ENCODE measurements at places on chromosomes 3 and 15.

DNA sequence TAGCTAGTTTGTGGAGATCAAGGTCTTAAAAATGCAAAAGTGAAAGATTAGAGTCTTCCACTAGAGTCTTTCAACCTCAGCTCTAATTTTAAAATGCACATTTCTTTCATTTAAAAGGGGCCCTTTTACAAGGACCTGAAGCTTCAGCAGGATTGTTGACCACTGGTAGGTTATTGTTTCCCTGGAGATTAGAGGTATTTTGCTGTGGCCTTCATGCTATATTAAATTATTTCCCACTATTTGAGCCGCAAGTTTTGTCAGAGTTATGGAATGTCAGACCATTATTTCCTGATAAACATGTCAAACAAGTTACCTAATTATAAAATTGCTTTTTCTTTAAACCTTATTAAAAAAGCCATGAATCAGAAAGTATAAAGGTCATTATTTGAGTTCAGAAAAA lies 103.1 kb upstream of the CCNL1 start:
- no peak for DNase-seq

DNA sequence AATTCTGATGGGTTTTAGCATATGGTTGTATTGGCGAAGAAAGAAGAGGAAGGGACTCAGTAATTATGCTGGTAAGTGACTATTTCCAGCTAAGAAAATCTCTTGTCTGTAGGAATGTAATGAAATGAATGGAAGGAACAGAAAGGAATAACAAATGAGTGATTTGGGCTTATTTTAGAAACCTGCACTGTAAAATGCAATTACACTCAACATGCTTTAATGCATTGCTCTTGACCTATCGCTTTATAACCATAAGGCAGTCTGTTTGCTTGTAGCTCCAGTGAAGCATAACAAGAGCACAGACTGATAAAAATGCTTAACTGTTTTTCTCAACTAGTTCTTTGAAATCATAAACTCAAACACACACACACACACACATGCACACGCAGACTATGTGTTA lies 549.0 kb downstream of the ROBO2 start:
- DNase-seq, result no peak

DNA sequence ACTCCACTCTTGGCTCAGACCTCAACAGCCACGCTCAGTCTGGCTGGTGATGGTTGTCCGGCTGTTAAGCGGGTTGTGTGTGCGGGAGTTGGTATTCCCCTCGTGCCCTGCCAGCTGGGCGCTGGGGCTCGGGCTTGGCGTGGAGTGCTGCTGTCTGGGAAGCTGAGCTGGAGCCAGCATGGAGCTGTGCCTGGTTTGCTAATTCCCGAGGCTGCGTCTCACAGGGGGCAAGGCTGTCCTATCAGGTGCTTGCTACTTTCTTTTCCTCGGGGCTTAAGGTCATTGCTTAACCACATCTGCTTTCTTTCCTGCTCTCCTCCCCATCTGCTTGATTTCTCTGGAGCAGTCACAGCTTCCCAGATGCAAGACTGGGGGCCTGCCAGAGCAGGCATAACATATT lies 29.9 kb downstream of the PDIA5 start:
- DNase-seq, result no peak

DNA sequence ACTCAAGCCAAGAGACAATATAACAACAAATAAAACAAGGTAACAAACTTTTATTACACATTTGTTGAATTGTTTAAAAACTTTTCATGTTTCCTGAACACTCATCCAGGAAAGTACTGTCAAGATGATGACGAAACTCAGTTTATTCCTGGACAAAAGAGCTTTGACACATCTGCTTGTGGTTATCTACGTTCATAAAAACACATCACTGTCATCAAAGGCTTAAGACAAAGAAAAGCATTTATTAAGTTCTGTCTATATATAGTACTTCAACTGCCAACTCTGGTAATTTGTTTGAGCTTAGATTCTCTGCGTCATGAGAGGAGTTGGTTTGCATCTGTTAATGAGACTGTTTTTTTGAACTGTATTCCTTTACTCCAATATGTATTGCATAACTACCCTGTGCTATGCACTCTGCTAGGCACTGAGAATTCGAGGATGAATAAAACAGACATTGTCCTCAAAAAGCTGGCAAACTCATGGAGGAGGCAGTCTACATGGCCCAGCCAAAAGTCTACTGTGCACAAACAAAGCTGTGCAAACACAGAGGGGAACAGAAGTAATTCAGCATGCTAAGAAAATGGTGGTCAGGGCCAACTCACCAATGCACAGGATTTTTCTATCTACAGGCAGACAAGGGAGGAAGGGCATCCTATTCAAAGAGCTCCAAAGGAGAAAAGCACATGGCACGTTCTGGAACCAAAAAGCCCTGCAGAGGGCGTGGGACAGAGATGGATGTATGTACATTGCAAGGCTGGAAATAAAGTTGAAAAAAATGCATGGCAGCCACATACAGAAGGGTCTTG lies 21.5 kb downstream of the PLD1 start:
- DNase-seq, result no peak

DNA sequence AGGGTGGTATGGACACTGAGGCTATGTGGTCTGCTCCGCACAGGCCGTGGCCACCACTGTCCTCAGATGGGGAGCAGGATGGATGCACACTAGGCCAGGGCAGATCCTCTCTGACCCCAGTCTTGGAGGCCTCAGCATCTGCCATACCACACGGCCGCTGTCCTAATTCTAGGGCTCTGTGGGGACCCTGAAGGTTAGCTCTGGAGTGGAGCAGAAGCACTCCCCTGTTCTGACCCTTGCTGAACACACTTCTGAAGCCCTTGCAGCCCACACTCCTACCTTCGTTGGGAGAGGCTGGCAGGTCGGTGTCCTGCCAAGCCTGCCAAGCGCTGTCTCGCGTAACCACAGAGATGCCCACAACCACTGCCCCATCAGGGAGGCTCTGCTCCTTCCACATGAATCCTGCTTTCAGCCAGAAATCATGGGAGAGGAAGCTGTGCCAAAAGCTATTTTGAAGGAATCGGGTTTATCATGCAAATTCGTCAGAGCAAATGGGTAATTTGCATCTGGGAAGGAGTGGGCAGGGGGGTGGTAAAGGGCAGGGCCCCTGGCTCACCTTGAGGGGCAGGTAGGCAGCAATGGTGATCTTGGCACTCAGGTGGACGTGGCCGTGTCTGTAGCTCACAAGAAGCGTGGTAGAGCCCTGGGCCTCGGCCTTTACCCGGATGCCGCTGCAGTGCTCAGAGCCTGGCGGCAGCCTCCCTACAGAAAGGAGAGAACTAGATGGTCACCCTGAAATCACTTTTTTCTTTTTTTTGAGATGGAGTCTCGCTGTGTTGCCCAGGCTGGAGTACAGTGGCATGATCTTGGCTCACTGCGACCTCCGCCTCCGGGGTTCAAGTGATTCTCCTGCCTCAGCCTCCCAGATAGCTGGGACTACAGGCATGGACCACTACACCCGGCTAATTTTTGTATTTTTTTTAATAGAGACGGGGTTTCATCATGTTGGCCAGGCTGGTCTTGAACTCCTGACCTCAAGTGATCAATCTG lies 54.4 kb downstream of the NUP210 start:
- DNase-seq, result no peak

DNA sequence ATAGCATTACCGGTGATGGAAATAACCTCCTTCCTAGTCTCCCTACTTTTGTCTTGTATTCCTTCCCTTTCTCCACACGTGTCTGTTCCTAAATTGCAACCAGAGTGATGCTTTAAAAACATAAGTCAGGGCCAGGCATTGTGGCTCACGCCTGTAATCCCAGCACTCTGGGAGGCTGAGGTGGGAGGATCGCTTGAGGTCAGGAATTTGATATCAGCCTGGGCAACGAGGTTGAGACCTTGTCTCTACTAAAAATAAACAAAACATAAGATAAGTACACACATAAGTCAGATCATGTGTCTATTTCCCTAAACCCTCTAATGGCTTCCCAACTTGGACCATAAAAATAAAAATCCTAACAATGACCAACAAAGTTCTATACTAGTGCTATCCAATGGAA lies 18.4 kb downstream of the ARMC8 start:
- no peak for DNase-seq

GRCh38 chr3:83230841-83231240 lies 1469.4 kb upstream of the GBE1 start:
- DNase-seq, result no peak

Measured in NCI-H1092 (cell line).